ENCODE measurements at places on chromosomes 3 and 15.

DNA sequence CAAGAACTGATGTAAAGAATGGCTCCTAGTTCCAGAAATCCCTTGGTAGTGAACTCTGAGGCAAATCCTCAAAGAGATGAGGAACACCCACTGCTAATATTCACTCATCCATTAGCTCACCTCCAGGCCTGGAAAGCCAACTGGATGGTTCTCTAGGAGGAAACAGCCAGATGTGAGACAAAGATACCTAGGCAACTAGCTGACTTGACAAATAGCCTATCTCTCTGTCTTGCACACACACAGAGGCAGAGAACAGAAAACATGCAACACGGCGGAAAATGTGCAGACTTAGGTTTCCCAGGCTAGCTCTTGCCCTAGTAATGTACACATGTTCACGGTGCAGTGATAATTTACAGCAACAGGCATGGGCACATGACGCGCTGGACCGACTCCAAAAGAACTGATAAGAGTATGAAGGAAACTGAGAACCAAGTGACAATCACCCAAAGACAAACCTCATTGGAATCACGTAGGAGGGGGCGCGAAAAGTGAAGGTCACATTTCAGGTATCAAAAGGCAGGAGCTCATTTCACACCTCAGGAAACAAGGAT lies 318.1 kb downstream of the FOXP1 start:
- DNase-seq = no peak

GRCh38 chr15:64716452-64716851 lies 58.9 kb downstream of the RBPMS2 start:
- DNase-seq = no peak

DNA sequence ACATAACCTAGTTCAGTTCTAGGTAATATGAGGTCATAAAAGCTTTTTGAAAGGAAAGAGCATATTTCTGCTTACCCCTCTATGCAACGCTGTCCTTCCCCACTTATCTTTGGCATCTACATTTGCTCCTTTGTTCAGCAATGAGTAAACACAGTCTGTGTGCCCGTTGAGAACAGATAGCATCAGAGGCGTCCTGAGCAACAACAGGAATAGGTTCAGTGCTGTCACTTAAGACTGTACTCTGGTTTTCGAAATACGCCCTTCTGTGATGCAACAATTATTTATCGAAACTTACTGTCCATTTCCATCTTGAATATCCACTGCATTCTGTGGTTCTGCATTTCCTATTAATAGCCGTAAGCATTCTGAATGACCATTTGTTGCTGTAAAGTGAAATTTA lies 84.4 kb downstream of the BTD start:
- no peak for DNase-seq

DNA sequence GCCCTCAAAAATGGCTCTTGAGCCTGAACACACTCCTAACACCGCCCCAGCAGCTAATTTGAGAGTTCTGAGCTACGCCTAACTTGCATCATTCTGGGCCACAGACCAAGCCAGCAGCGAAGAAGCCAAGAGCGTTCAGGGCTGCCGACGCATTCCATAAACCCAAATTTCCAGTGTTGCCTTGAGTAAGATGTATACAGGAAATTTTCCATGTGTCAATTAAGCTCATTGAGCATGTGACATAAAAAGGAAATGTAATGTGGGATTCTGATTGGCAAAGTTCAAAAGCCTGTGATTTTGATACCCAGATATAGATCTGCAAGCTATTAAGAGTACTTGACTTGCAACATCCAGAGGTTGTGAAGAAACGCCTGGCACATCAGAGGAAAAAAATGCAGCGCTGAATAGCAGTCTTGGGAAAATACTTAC lies 148.6 kb upstream of the NR2F2 start:
- DNase-seq = no peak

GRCh38 chr3:119310071-119310470 lies 15.9 kb downstream of the ARHGAP31 start:
- DNase-seq = no peak

GRCh38 chr15:101168898-101169494 lies 82.9 kb downstream of the CHSY1 start:
- no peak for DNase-seq

GRCh38 chr3:123582315-123582714 lies 2.5 kb downstream of the HACD2 start:
- DNase-seq = no peak

- DNase-seq = peak; percentile 49
Measured at GRCh38 chr15:56732135-56732885, 999 bp downstream of the ZNF280D start.

DNA sequence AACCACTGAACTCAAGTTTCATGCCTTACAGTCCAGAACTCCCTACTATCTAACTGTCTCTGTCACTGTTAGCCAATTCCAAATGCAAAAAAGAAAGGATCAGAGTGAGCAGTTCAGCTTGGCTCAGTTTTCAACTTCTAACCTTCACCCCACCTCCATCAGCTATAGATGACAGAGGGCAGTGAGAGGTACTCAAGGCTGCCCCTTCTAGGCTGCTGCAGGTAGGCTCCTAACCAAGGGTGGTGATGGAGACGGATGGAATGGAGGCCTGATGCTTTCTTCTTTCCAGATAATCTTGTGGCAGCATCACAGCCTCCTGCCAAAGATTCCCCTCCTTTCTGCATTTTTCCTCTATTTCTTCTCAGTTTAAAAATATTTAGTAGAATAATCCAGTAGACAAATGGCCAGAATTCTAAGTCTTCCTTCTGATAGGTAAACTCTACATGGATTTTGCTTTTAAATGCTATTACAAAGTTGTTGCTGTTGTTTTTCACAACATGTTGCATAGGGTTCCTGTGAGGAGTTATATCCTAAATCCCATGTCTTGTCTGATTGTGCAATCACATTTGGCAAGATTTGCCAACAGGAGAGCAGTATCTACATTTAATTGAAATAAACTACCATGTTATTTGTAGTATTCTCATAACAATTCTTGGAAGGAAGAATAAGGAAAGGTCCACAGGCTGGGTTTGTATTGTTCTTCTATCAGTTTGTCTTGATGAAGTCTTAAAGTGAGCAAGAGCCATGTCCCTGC lies 301.6 kb upstream of the TRIM42 start:
- DNase-seq = no peak

DNA sequence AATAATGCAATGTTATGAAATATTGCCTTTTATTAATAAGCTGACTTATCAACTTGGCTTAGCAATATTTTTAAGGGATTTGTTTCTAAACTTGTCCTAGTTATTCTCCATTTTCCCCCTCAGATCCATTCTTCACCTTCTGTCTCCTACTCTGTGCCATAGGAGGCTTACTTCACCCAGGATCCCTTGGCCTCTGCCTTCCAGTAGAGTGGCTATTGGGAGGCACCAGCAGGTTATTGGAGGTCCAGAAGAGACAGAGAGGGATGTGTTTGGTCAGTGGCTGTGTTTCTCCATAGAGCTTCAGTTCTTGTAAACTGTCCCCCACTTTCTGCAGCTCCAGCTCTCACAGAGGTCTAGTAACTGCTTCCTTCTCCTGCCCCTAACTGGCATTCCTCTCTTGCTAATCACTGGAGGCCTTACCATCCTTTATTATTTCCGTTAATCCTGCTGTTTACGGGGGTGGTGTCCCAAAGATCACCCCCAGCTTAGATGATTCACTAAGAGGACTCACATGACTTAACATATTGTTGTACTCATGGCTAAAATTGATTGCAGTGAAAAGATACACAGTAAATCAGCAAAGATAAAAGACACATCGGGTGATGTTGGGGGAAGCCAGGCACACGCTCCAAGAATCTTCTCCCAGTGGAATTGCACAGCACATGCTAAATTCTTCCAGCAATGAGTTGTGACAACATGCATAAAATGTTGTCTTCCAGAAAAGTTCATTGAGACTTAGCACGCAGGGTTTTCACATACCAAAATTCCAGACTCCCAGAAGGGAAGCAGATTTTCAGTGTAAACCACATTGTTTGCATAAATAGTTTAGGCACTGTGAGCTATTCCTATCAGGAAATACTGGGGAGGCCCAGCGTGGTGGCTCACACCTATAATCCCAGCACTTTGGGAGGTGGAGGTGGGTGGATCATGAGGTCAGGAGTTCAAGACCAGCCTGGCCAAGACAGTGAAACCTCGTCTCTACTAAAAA lies 67.5 kb downstream of the RPL22L1 start:
- peak; percentile 14 for DNase-seq

GRCh38 chr3:74599564-74599963 lies 14.9 kb downstream of the CNTN3 start:
- DNase-seq = no peak

- DNase-seq = no peak
Measured at GRCh38 chr3:56260262-56260661, 208.0 kb downstream of the ERC2 start.

GRCh38 chr3:195240939-195241338 lies 30.0 kb downstream of the XXYLT1 start:
- DNase-seq = no peak

Data from NCI-H526 treated with DMSO at 0.1 percent for 48 hours (cell line).